ENCODE measurements at places on chromosomes 3 and 15.

DNA sequence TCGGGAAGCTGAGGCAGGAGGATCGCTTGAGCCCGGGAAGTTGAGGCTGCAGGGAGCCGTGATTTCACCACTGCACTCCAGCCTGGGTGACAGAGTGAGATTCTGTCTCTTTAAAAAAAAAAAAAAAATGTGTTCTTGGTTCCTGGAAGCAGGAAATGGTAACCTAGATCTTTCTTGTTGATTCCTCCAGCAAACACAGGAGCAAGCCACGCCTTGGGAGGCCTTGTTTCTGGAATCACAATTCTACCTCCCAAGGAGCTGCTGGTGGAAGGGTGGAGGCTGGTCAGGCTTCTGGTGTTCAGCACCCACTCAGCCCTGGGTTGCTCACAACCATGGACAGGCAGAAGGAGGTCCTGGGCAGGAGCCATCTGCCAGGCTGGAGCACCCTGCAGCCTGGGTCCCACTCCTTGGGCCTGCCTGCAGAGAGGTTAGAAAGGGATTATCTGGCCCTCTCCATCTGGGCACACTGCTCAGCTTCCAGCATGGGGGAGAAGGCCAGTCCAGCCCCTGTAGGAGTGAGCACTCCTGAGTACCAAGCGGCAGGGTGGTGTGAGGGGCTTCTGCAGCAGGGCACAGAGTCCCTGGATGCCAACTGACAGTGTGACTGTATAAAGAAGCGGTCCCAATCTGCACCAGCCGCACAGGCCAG lies 65.6 kb downstream of the ABTB1 start:
- no peak for DNase-seq

- DNase-seq, result no peak
Observed at GRCh38 chr3:182755712-182756111, 37.6 kb upstream of the ATP11B start.

DNA sequence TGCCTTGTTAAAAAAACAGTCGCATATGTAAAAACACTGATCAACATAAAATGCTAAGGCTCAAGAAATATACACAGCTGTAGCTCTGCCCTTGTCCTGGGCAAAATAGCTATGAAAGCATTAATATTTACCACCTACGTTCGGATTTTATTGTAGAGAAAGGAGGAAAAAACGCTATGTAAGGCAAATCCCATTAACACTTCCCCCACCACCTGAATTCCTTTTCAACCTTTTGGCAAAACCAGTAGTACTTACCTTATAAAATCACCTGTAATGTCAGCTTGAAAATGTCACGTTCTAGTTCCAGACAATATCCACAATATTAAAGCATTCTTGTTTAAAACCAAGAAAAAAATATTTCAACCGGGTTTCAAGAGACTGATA lies 3.6 kb downstream of the TRA2B start:
- DNase-seq, result no peak

GRCh38 chr15:92322566-92323355 lies 70.9 kb upstream of the ST8SIA2 start:
- DNase-seq, result no peak

- DNase-seq, result no peak
Observed at GRCh38 chr3:49511639-49512038, 41.6 kb downstream of the DAG1 start.

GRCh38 chr3:188165596-188165995 lies 11.6 kb downstream of the LPP start:
- no peak for DNase-seq

DNA sequence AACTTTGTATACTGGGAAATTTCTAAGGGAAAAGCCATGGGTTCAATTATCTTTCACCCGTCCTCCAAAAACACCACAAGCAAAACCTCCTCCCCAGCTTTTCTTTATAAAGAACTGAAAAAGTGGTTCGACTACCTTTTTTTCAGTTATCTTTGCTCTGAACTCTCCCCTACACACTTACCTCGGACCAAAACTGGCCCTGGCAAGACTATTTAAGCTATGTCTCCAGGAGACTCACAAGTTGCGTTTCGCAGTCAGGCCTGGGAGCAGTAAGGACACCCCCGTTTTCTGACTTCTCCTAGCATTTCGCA lies 645 bp downstream of the COPS2 start:
- no peak for DNase-seq

Measured in GM18507 (cell line).